ENCODE measurements at places on chromosomes 7 and 10.

DNA sequence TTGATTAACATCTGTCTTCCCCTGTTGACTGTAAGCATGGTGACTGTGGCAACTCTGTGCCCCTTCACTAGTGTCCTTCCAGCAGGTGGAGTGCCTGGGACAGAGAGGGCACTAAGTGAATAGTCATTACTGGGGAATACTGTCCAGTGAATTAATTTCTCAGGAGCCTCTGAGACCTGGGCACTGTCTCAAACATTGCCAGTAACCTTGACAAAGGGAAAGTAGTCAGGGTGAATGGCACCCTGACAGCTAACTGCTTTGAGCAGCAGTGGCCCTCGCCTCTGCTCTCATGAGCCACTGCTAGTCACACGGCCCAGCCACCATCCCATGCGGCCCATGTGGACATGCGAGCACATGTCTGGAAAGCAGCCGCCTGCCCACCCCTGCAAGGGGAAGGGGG is 13.1 kb upstream of the GRB10 start:
- DNase-seq, result no peak

DNA sequence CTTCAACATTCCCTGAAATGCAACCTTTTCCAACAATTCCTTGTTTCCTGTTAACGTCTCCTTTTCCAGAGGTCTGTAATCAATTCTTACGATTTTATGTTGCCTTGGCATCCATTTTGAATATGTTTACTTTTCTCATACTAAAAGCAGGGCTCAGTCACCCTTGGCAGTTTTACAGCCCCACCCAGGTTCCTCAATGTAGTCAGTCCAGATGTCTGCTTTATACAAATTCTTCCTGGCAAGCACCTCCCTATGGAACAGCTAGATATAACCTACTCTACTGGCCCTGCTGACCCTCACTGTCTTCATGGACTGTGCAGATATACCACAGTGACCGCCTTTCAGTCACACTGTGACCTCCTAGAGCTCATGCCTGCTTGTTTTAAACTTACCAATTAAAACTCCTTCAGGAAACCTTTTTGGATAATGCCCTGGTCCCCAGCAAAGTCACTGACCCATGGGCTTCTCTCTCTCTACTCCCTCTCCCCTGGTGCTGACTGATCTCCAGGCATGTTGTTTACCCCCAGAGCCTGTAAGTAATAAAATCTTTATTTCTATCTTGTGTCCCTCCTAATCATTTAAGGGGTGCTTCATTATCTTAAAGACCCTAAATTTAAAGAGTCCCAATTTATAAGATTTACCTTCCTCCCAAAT is 147.1 kb upstream of the STEAP1 start:
- DNase-seq, result no peak

- peak; percentile 12 for DNase-seq
Observed at GRCh38 chr7:142323706-142324105, 65.8 kb upstream of the PRSS58 start.

DNA sequence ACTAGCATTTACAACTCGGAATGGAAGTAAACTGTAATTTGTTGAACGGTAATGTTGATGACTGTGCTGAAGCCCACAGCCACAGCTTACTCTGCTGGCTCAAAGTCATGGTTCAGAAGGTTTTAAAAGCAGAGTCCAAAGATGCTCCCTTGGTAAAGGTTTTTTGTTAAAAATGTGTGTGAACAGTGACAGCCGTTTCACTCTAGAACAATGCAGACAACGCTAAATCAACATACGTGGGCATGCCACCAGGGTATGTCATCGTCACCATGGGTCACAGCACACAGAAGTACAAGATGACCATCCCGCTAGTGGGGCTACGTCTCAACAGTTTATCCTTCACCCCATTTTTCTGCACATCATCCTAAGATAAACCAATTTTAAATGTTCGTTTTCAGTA is 106.5 kb upstream of the LANCL2 start:
- no peak for DNase-seq

GRCh38 chr10:132535065-132535651 is 2.4 kb upstream of the INPP5A start:
- no peak for DNase-seq

GRCh38 chr7:1458683-1459511 is at the start of gene MICALL2:
MICALL2 (minus strand) TSS chr7:1459470; CDS start chr7:1459326, 144 bp downstream.
- DNase-seq, result no peak

DNA sequence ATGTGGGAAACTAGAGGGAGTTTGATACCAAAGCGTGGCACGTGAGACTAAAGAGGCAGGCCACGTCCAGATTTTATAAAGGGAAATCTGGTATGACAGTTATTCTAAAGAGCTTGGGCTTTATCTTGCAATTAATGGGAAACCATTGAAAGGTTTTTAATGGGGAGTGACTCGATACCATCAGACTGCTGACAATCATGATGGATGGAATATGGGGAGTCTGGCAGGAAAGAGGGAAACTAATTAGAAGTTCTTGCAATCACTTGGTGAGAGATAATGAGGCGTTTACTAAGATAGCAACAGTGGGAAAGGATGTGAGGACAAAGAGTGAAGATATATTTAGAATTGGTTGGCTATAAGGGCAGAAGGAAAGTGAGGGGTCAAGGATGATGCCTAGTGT is 94.0 kb downstream of the MBL2 start:
- DNase-seq, result no peak

DNA sequence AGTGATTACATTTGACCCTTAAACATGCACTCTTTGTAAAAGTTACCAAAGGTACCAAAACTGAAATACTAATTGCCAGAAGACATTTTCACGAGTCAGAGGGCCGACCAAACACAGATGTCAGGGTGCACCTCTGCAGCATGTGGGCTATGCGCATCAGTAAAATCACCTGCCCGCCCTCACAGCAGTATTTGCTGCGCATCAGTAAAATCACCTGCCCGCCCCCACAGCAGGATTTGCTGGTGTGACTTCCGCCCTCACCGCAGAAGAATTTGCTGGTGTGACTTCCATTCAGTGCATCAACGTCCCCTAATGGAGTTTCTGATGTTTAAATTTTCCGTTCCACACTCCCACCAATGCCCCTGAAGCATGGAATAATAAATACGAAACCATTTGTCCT is 202.9 kb downstream of the PTPRN2 start:
- no peak for DNase-seq

DNA sequence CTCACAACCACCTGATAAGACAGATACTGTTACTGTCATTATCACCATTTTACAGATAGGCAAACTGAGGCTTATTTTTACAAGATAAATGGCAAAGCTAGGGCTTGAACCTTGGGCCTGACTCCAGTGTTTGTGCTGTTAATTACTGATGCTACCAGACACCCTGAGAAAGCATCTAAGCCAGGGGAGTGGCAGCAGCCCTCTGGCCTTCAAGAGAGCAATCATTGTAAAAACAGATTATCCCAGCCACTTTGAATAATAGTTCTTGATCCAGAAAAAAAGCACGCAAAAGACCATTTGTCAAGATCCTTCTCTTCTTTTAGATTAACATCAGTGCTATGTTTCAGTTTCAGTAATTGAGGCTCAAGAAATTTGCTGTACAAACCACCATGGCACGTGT is 109.5 kb downstream of the PLCE1 start:
- DNase-seq, result no peak

DNA sequence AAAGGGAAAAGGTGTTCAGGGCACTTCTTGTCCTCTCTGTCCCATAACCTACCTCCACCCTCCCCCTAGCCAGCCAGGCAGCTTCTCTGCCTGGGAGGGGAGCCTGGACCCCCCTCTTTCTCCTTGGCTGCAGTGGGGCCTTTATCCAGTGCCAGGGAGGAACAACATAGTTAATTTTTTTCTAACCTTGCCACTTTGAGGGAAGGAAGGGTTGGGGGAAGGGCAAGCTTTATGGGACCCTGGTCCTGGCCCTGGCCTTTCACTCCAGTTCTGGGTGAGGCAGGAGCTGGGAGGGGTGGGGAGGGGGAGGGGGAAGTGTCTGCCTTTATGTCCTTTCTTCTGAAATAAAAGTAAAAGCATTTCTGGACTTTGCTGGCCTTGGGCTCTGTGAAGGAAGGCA is 4.5 kb downstream of the VGF start:
- no peak for DNase-seq

DNA sequence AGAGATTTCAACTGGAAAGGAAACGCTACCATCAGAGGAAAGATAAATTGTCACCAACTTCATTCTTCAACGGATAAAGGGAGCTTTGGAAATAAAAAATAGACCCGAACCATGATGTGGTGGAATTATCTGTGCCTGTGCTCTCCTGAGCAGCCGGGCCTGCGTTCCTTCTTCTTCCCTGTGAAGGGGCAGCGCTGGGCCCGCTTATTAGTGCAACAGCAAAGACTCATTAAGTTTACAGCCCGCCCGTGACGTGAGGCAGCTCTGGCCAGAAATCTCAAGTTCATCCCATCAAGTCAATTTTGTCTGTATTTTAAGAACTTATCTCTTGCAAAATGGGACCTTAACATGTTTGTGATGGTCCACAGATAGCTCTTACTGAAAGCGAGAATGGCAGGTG is 193.7 kb downstream of the ADARB2 start:
- no peak for DNase-seq

DNA sequence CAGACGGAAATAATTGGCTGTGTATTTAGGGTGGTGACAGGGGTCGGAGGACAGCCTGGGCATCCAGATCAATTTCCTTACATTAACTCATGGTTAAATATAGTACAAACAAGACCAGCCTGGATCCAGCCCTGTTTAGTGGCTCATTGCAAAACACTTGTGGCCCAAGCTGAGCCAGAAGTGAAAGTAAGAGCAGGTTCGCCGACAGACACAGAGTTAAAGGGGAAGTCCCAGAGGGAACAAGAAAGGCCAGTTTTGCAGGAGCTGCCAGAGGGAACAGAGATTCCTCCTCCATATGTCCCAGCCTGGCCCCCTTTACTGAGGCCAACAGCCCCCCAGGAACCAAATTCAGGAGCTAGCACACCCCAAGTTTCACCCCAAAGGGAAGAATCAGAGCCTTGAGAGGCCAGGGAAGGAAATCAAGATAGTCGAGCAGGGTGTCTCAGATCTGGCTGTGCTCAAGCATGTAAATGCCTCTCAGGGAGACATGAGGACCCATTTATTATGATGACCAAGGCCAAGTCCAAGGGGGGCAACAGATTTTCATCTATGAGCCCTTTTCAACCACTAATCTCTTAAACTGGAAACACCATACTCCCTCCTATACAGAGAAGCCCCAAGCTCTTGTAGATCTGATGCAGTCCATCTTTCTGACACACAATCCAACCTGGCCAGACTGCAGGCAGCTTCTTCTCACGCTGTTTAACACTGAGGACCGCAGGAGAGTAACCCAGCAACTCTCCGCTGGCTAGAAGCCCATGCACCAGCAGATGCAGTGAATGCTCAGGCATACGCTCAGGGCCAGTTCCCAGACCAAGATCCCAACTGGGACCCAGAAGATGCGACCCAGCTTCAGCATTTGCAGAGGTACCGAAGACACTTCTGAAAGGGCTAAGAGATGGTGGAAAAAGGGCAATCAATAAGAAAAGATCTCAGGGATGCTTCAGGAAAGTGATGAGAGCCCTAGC is 15.9 kb upstream of the ADCK2 start:
- DNase-seq, result no peak

DNA sequence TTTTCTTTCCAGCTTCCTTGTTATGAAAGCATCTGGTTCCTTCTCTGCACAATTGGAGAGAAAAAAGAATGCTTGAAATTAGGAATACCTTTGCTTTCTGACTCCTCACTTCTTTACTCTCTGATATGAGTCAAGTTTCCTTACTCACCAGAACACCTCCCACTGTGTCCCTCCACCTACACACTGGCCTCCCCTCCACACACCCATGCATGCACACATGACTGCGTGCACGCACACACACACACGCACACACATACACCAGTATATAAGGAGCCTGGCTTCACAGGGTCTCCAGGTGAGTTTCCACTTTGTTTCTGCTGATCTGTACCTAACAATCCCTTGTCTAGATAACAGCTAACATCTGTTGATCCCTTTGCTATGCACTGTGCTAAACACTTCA is 11.4 kb upstream of the PTER start:
- DNase-seq, result no peak

DNA sequence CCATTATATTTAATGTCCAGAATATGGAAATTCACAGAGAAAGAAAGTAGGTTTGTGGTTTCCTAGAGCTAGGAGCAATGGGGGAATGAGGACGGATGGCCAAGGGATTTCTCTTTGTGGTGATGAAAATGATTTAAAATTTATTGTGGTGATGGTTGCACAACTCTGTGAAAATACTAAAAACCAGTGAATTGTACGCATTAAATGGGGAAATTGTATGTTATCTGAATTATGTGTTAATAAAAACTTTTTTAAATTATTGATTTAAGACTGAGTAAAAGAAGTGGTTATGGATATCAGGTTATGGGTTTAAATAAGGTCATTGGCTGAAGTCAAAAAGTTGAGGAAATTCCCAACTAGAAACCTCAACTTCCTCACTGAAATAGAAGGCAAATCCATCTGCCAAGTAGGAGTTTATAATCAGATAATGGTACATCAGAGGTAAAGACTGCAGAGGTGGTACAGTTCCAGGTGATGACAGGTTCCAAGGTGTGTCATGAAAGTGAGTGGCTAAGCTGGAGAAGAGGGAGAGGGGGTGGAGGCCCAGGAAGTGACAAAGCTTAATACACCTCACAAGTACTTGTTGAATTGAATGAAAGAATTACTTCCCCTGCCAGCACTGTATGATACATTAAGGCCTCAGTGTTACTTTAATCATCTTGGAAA is 68.9 kb upstream of the CCDC71L start:
- no peak for DNase-seq

GRCh38 chr7:96320442-96320841 is 1.5 kb downstream of the SLC25A13 start:
- no peak for DNase-seq

- no peak for DNase-seq
Observed at GRCh38 chr10:1762076-1762475, 24.8 kb upstream of the ADARB2 start.

GRCh38 chr7:44236333-44236728 is 35.6 kb downstream of the YKT6 start:
- DNase-seq, result no peak

DNA sequence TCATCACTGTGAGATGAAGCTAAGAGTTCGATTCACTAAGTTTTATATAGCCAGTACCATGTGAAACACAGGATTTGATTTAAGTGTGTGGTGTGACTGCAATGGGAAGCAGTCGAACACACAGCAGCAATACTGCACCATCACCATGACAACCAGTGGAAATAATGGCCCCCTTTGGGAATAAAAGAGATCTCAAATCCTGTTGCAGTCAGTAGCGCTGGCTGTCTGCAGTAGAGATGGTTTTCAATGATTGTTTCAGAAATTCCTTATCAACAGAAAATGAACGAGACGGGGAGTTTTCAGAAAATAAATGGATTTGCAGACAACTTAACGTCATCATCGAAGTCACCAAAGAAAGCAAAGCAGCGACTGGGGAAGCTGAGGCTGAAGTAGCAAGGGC is 91.0 kb downstream of the PTPRE start:
- no peak for DNase-seq

GRCh38 chr7:44461387-44461786 is 29.1 kb downstream of the NUDCD3 start:
- DNase-seq, result no peak

DNA sequence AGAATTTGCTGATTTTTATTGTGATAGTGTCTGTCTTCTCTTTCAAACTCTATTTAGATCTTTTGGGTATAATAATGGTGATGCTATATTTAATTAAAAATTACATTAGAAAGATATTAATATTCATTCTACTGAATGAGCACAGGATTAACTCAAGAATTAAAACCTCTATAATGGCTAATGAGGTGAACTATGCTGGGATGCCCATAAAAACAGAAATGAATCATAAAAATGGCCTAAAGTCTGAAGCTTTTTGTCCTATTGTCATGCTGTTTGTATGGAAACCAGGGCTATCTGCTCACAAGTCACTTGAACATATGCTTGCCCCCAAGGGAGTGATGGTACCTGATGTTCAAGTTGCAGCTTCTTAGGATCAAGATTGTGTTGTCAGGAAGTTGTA is 76.2 kb upstream of the ICA1 start:
- DNase-seq, result no peak

- DNase-seq, result no peak
Observed at GRCh38 chr10:43026039-43026973, 50.6 kb upstream of the RET start.
